ENCODE measurements at places on chromosomes 16 and 17.
A peak's percentile ranks its signal among the peaks of the same experiment; 100 is the strongest.

- DNase-seq: no peak
Measured at GRCh38 chr16:27759967-27760788, 210.2 kb downstream of the KATNIP start.

DNA sequence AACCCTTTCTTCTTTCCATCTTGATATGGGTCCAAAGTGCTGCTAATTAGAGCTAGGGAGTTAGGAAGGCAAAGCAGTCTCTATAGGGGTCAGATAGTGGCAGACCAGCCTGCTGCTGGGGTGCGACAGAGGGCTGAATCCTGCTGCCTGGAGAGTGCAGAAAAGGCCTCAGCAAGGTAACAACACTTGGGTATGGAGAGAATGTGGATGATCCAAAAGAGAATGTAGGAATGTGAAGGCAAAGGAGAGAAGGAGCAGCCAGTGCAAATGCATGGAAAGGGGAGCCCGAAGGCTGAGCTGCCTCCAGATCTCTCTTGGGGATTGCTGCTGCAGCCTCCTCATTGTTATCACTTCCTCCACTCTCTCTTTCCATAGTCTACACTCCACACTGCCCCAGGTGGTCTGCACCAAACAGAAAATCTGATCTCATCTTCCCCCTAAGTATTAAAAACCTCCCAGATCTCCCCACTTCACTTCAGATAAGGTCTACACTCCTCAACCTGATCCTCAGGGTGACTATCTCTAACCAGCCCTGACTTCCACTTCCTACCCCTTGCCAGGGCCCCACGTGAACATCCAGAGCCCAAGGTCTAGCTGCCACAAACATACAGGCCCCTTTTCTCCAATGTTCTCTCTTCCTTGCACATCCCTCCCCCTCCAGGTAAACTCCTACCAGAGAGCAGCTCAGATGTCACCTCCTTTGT, 28.8 kb downstream of the TOM1L2 start:
- no peak for DNase-seq

DNA sequence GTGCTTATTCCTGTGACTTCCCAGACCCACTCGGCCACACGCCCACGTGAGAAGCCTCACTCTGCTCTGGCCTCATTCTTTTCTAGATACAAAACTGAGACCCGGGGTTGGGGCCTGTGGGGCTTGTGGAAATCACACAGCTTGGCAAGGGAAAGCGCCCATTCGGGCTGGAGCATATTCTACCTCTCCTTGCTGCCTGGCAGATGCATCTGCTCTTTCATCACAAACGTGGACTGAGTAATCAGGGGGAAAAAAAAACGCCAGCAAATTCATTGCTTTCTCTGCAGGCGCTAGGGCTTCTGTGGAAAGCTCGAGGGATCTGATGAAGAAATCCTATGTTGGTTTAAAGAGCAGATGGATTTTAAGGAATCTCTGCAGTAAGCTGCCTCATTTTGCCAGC, 44.4 kb downstream of the DNAH9 start:
- DNase-seq: no peak

- no peak for DNase-seq
Measured at GRCh38 chr17:31877341-31877740, 18.3 kb upstream of the COPRS start.

DNA sequence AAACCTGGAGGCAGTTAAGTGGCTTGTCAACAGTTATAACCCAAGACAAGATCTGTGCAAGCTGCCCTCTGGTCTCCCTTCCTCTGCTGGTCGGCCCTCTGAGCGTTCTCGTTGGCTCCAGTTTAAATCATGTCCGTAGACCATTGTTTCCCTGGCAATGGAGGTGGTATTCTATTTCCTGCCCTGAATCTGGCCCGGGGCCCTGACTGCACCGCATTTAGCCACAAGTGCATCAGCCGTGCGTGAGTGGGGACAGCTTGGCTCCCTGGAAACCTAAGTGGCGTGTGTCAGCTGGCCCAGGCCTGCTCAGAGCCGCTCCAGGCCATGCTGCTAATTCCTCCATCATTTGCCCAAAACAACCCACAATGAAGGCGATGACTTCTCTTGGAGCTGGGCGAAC, 15.0 kb upstream of the MYLK3 start:
- no peak for DNase-seq

GRCh38 chr16:11152677-11153331, 103.2 kb downstream of the SOCS1 start:
- DNase-seq: no peak

- DNase-seq: no peak
Measured at GRCh38 chr17:34255381-34255732, 272 bp downstream of the CCL2 start.

- DNase-seq: no peak
Measured at GRCh38 chr17:41767324-41768042, 19.0 kb downstream of the JUP start.

GRCh38 chr16:72202014-72202413, 30.1 kb upstream of the PMFBP1 start:
- DNase-seq: no peak

DNA sequence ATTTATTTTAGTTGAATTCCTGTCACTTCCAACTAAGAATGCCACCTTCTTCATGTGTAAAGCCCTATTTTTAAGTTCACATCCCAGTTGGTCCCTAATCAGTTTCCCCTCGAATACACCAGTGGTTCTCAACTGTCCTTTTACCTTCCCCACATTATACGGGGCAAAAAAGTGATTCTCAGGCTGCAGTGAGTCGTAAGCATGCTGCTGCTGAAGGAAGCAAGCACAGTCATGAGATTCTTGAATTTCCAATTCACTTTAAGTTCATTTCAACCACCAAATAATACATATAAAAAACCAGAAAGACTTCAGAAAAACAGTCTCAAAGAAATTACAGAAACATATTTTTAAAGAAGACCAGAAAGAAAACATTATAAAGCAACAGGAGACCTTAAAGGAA, 47.9 kb downstream of the UBE2G1 start:
- DNase-seq: no peak

- no peak for DNase-seq
Measured at GRCh38 chr17:4877089-4877488, 22.2 kb upstream of the C17orf107 start.

DNA sequence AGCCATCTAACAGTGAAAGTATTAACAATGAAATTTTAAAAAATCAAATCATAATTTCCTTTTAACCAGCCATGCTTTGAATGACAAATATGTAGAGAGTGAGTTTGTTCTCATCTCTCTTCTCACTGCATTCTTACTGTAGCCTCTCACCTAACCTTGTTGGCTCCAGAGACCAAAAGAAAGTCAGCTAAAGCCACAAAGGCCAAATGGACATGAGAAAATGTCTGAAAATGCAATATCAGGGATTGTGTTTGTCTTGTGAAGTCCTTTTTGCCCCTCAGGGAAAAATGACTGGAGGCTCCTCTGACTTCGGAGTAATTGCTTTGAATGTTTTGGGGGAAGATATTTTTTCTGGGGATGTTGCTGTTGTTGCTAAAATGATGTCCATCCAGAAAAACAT, 166.3 kb downstream of the SLC39A11 start:
- no peak for DNase-seq

- no peak for DNase-seq
Measured at GRCh38 chr16:51151435-51151960, 428 bp upstream of the SALL1 start.

DNA sequence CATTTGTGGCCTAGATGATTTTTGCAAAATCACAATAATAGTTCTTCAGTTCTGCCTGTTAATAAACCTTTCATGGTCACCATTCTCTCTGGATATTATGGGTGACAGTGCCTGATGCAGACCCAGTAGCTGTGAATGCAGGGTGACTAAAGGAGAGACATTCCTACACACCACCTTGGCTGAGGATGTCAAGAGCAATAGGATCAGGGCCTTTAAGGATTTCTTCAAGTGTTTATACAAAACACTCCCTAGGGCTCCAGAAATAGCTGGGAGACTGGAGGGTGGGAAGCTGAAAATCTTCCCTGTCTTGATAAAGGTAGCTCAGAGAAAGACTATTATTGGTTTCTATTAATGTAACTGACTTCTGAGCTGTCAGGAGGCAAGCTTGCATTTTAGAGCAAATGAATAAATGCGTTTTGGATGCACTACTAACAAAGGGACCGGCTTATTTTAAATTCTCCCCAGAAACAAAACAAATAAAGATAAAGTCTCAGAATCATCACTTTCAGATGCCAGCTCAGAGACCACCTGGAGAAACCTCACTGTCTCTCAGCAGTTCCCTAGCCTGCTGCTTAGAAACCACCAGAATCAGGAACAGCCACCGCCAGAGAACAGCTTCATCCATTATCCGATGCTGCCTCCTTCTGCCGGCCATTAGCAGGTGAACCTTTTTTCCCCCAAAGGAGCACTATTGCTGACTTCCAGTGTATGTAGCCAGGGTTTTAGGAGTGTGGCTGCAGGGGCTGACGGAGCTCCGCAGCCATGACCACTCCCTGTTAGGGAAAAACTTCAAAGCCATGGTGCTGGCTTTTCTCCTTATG, 171.4 kb upstream of the DYNLRB2 start:
- peak; percentile 34 for DNase-seq

DNA sequence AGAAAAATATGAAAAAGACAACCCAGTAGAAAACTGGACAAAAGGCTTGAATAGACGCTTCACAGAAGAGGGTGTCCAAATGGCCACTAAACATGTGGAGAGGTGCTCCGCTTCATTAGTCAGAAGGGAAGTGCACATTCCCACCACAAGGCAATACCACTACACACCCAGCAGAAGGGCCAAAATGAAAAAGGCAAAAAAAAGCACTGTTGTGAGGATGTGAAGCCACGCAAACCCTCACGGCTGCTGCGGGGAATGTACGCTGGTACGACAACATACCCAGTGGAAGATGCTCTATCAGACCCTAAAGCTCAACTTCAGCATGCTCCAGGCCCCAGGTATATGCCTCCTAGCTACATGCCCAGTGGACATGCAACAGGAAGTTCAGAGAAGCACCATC, 17.0 kb downstream of the PIK3R5 start:
- DNase-seq: no peak

Measured in brain pericyte (primary cell).